Gastroesophageal sphincter (tissue), 4 donors: ENCODE measurements at places on chromosomes 11 and 22.

- ATAC-seq = no peak
These were observed 11.0 kb upstream of the SORL1-AS1 start for GRCh38 chr11:121463689-121464335.

GRCh38 chr11:28110821-28111200 is 2.6 kb downstream of the METTL15 start:
- no peak for ATAC-seq

GRCh38 chr11:11915625-11916024 is 73.9 kb downstream of the USP47 start:
- no peak for ATAC-seq

GRCh38 chr22:32809786-32810554 is 8.5 kb downstream of the TIMP3 start:
- no peak for ATAC-seq

- ATAC-seq = no peak
These were observed 13.0 kb downstream of the TEAD1 start for GRCh38 chr11:12687216-12687623.

- ATAC-seq = no peak
These were observed 1.8 kb upstream of the EHF start for GRCh38 chr11:34619062-34619516.

GRCh38 chr22:26031641-26032040 is 137.6 kb upstream of the SEZ6L start:
- ATAC-seq = no peak

DNA sequence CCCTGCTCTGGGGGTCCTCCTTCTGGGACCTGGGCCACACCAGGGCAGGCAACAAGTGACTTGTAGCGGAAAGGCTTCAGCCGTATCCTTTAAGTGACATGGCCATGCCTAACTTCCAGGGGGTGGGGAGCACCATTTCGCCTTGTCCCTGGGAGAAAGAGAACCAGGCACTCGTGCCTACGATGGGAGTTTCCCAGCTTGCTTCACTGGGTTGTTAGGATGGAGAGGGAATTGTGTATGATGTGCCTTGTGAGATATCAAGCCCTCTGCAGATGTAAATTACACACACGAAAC is 151.4 kb downstream of the CACNA1I start:
- ATAC-seq = no peak

- ATAC-seq = no peak
These were observed 4.4 kb downstream of the MOGAT2 start for GRCh38 chr11:75721852-75722668.

DNA sequence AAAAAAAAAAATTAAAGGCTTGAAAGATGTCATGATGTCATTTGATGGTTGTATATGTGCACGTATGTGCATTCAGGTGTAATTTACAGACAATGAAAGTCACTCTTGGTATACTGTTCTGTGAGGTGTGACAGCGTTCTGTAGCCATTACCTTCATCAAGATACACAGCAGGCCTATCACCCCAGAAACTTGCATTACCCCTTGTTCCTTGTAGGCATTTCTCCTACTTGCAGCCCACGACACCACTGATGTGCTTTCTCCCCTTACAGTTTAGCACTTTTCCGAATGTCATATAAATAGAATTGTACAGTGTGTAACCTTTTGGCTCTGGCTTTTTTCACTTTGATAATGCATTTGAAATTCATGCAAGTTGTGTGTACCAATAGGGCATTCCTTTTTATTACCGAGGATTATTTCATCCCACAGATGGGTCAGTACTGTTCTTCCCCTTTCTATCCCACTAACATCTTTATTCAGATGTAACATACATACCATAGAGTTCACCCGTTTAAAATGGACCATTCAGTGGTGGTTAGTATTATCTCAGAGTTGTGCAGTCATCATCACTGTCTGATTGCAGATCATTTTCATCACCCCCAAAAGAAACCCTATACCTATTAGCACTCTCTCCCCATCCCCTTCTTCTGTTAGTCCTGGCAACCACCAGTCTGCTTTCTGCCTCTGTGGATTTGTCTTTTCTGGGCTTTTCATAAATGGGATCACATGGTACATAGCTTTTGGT is 30.3 kb downstream of the BCR start:
- no peak for ATAC-seq

- no peak for ATAC-seq
These were observed 24.0 kb downstream of the MIAT start for GRCh38 chr22:26681395-26681821.

DNA sequence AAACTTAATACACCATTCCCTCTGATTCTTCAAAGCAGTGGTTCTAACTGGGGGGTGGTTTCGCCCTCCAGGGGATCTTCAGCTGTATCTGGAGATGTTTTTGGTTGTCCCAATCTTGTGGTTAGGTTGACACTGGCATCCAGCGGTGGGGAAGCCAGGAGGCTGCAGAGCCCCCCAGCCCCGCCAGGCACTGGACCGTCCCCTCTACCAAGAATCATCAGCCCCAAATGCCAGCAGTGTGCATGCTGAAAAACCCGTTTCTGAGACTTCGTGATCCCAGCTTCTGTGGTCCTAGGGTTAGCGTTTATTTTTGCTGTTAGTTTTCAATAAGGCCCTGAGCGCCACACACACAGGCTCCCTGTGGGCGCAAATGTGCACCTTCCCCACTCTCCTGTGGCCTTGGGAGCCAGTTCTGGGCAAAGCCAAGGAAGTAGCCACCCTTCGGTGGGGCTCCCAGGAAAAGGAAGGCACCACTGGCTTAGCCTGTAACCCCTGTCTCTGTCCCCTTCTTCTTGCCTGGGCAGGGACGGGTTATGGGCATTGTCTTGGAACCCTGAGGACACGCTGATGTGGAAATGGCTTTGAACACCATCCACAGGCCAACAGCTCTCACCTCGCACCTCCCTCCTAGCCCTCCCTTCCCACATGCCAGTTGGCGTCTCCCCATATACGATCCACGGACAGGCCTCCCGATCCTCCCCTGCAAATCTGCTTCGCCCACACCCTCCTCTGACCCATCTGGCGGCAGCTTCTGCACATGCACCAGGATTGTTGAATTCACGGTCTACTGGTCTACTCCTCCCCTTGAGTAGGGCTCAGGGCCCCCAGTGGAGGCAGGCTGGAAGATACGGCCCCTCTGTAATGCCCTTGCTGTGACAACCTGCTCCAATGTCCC is 71.4 kb upstream of the CCND1 start:
- ATAC-seq = no peak

GRCh38 chr22:37278261-37278660 is 4.0 kb upstream of the CYTH4 start:
- no peak for ATAC-seq

DNA sequence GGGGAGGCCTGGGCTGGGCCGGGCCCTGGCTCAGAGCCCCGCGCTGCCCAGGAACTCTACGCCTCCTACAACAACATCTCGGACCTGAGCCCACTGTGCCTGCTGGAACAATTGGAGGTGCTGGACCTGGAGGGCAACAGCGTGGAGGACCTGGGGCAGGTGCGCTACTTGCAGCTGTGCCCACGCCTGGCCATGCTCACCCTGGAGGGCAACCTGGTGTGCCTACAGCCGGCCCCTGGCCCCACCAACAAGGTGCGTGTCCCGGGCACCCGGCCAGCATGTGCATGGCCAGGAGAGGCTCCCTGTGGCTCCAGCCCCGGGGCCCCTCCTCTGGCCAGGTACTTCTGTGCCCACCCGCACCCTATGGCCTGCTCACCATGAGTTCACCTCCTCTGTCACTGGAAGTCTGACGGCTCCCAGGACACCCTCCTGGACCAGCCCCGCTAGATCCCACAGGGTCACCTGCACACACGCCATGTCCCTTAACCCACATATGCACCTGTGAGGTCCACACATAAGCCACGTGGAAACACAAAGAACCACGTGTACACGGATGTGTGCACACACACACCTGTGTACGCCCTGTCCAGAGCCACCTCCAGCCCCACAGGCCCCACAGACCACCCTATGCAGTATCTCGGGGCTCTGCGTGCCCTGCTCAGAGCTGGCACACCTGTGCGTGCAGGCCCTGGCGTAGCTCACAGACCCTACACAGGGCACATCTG is 10.4 kb downstream of the LMNTD2 start:
- ATAC-seq = no peak

DNA sequence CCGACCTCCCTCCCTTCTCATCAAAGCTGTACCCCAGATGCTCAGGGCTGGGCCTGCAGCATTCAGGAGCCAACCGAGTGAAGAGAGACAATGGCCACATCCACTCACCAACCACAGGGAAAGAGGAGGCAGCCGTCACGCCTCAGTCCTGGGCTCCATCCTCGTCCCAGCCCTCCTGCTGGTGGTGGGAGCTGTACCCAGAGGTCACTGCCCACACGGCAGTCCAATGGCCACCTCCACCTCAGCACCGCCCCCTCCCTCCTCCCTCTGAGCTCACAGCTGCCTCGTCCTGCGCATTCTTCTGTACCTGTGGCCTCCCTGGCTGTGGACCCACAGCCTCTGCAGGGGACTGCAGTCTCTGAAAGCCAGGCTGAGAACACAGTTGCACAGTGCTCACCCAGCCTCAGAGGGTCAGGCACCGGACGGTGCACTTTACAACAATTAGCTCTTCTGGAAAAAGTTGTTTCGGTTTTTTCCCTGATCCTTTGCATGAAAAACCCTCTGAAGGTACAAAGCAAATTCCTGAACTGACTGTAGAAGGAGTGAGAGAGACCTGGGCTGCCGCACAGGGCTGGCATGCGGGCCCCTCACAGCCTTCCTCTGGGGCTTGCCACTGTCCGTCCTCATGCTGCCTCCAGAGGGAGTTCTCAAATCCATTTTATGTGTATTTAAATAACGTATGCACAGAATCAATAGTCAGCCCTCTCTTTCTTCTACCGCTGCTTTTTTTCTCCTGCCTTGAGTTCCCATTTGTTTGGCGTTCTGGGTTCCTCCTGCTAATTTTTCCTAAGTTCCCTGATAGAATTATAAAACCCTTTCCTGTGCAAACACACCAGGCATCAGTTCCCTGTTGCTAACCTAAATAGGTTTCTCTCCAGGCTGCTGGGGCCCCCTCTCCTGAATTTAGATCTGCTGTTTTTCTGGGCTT is 52.7 kb downstream of the PHF21B start:
- no peak for ATAC-seq

DNA sequence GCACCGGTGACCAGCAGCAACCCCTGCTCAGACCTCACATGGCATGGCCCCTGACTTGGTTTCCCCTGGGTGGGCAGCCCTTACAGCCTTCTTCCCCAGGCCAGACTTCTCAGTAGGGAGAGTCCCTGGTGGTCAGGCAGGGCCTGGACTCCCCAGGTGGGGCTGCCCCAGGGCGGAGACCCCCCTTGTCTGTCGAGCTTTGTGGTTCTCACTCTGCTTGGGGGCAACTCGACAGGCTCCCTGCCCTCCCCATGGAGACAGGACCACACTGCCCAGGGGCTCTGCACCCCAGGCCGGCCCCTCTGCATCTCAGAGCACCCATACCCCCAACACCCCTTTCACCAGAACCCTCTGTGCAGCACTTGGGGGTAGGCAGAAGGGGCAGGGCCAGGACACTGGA is 87.7 kb downstream of the MORC2 start:
- ATAC-seq = no peak
